ENCODE measurements at places on chromosomes 2 and 18.

DNA sequence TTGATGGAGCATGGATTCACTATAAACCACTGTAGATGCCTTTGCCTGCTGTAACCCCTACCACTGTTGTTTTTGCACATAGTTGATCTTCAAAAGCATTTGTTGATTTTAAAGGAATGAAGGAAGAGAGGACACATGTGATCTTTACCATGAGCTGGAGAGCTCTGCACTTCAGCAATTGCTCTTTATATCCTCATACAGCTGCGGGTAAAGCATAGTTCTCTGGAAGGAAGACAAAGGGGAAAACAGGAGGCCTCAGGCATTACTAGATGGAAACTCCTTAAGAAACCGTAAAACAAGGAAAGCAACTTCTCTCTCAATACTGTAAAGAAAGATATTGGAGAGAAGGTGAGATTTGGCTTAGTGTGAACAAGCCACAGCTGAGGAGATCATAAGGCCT is 60.6 kb downstream of the SCG2 start:
- no peak for DNase-seq

- DNase-seq, result no peak
These were observed 732 bp upstream of the ANXA4 start for GRCh38 chr2:69741229-69741574.

- no peak for DNase-seq
These were observed 7.6 kb downstream of the NBAS start for GRCh38 chr2:15553519-15553918.

DNA sequence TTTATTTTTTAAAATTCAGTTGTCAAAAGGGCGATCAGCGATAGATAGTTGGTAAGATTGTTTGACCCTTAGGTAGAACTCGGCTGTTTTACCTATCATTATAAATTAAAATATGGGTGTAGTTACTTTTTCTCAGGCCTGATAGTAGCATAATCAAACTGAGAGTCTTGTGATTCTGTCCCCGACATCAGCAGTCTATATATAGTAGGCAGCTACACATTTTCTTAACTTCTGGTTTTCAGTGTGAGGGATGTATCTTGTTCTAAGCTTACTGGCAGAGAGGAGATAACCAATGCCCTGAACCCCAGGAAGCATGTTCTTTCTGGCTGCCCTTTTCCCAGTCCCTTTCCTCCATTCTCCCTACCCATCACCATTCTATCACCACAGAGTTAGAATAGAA is 56.6 kb downstream of the XRCC5 start:
- DNase-seq, result no peak

DNA sequence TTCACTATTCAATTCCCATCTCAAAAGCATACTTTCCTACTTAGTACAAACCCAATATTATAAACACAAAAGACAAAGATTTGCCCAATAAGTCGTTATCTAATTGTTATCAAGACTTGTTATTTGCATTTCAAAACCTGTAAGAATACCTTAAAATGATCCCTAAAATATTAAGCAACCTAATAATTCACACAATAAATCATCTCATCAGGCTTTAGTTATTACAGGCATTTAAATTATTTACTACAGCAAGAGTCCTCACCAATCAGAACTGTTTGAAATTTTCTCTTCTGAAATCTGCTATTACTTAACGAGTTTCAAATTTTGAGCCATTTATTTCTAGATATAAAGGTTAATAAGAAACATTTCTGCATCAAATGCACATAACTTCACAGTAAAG is 1.6 kb downstream of the CCDC88A start:
- DNase-seq, result no peak

DNA sequence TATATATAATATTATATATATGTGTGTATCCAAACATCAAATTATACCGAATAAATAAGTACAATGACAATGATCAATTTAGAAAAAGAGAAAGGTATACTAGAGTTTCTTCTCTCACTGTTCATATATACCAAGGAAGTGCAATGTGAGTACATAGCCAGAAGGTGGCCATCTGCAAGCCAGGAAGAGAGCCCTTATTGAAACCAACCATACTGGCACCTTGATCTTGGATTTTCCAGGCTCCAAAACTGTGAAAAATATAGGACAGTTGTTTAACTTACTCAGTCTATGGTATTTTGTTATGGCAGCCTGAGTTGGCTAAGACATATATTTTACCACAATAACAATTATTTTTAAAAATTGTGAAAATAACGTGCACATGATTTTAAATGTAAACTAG is 1490.2 kb upstream of the SLC39A10 start:
- DNase-seq, result no peak

DNA sequence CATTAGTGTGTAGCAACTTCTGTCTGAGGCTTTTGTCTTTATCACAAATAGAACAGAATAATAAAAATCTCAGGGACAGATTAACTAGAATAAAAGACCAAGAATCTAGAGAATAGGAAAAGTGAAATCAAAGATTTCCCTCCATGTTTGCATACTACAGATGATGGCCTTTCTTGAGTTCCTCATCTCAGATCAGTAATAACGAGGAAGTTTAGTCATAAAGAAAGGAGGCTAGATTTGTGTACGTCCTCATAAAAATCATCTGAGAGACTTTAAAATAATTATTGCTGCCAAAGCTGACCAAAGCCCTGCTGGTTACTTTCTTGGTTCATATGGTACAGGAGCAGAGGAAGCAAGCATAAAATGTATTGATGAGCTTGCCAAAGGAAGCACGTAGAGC is 117.3 kb downstream of the MIB1 start:
- no peak for DNase-seq

DNA sequence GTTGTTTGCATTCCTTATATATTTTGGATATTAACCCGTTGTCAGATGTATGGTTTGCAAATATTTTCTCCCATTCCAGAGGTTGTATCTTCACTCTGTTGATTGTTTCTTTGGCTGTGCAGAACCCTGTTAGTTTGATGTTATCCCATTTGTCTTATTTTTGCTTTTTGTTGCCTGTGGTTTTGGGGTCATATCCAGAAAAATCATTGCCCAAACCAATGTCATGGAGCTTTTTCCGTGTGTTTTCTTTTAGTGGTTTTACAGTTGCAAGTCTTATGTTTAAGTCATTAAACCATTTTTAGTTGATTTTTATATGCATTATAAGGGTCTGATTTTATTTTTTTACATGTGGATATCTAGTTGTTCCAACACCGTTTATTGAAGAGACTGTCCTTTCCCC is 35.8 kb downstream of the PPIG start:
- no peak for DNase-seq

DNA sequence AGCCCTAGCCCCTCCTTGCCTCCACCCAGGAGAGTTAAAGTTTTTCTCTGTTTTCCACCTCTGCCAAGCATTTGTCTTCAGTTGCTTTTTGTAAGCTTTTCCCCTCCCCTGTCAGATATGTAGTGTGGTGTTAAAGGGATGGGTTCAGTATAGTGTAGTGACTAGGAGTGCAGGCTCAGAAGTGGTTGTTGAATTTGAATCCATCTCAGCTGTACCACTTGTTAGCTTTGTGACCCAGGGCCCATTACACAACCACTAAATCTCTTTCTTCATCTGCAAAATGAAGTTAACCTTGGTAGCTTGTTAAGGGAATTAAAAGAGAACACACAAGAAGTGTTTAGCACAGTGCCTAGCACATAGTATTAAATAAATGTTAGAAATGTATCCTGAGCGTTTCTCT is 56.9 kb downstream of the MAP3K20 start:
- DNase-seq, result no peak

- DNase-seq, result no peak
These were observed 394.2 kb downstream of the IRS1 start for GRCh38 chr2:226405465-226405864.

DNA sequence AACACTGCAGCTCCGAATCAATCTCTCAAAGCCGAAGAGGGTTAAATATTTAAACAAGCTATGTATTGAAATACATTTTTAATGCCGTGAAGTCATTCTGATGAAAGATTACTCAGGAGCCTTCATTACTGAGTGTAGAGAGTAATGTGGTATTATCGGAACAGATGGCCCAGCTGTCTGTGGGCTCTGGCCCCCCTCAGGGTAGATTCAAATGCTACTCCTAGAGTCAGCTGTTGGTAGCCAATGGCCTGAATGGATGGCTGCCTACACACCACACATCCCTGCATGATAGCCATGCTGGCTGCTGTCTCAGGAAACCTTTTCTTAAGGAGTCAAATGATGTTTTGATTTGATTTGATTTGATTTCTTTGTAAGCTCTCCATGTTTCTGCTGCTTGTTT is 732.3 kb upstream of the CELF4 start:
- no peak for DNase-seq

GRCh38 chr2:188193230-188193629 is 98.4 kb upstream of the GULP1 start:
- DNase-seq, result no peak
